Activated naive CD4-positive, alpha-beta T cell (primary cell): ENCODE measurements at places on chromosomes 2 and 18.

GRCh38 chr2:227029426-227030105, 134.4 kb downstream of the COL4A4 start:
- DNase-seq: no peak

DNA sequence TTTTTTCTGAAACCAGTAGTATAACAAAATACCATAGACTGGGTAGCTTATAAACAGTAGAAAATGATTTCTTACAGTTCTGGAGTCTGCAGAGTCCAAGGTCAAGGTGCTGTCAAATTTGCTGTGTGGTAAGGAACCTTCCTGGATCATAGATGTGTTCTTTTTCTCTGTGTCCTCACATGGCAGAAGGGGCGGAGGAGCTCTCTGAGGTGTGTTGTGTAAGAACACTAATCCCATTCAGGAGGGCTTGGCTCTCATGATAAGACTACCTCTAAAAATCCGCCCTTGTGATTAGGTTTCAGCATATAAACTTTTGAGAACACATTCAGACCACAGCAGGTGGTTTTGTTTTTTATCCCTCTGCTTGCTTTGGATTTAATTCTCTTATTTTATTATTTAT, 25.7 kb downstream of the ANKRD62 start:
- DNase-seq: no peak

GRCh38 chr2:238684362-238685326, 163.2 kb upstream of the TWIST2 start:
- no peak for DNase-seq

- DNase-seq: no peak
Measured at GRCh38 chr2:26991717-26992116, 21.3 kb downstream of the MAPRE3 start.

DNA sequence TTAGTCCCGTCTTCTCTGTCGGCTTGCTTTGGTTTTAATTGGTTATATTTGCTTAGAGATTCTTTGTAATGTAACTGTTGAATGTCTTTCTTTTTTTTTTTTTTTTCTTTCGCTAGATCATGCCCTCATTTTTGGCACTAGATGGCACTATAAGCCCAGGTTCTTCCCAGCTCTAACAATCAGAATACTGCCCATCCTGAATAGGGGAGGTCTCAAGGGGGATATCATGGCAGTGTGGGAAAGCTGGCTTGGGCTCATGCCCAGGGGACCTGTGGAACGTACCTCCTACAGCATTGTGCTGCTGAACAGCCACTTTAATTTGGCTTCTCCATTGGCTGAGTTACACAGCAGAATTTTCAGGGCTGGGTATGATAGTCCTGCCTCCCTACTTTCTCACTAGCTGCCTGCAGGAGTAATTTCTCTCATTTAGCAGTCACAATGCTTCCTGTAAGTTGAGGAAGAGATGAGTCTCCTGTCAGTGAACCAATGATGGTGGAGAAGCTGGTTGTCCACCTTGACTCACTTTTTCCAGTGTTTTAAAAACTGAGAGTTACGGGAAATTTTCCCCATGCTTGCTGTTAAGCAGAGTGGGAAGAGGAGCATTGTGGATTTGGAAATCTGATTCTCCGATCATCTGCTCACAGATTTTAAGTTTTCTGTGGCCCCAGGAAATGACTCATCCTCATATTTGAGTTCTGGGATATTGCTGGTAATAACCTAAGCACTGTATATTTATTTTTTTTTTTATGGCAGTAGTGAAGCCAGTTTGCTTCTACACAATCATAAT, 47.2 kb downstream of the RAD51AP2 start:
- DNase-seq: no peak
